Globus pallidus (tissue), 1 donor: ENCODE measurements at places on chromosomes 12 and 14.

- no peak for DNase-seq
Measured at GRCh38 chr14:36398463-36399291, 78.2 kb upstream of the MBIP start.

DNA sequence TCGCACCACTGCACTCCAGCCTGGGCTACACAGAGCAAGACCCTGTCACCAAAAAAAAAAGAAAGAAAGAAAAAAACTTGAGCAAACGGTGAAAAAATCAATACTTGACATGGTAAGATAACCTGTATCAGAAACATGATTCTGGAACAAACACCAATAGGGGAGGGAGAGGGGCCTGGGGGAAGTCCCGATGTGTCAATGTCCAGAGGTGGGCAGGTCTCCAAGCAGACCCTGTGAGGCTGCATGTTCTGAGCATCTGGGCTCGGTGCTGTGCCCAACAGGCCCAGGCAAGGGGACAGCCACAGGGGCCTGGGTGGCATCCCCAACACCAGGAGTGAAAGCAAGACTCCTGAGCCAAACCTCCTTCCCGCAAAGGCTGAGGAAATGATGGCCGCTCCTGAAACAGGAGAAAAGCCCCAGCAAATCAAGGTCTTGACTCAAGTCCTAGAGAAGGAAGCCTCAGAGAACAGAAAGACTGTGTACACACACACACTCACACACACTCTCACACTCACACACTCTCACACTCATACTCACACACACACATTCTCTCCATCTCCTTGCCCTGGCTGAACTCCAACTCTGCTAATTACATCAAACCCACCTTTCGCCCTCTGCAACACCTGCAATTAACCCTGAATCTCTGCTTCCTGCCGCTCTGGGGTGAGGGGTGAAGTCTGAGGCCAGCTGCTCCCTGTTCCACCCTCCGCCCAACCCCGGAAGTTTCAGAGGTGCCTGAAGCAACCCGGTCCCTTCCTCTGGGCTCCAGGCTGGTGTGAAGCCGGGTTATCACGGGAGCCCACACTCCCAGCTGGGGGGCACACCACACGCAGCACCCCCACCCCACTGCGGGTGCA, 20.4 kb downstream of the CCDC88C start:
- no peak for DNase-seq

DNA sequence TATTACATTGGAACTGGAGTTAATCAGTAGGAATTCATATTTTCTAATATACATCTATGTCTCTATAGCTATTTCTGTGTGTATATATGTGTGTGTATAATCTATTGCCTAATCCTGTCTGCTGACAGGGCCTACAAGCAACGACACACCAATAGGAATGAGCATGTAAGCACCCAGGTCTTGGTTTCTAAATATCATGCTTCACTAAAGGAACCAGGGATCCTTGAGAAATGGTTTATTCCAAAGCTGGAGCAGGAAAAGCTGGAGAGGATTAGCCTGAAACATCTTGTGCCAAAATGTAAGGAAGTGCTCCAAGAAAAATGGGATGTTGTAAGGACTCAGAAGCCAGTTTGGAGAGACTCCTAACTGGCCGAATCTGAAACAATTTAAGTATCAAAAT, 29.3 kb upstream of the LGALS3 start:
- no peak for DNase-seq

GRCh38 chr14:68939893-68940613, 39.0 kb downstream of the ACTN1 start:
- DNase-seq, result no peak

- no peak for DNase-seq
Measured at GRCh38 chr12:124480469-124481256, 86.7 kb downstream of the NCOR2 start.

GRCh38 chr14:51856792-51857296, 3.6 kb upstream of the GNG2 start:
- DNase-seq, result no peak

DNA sequence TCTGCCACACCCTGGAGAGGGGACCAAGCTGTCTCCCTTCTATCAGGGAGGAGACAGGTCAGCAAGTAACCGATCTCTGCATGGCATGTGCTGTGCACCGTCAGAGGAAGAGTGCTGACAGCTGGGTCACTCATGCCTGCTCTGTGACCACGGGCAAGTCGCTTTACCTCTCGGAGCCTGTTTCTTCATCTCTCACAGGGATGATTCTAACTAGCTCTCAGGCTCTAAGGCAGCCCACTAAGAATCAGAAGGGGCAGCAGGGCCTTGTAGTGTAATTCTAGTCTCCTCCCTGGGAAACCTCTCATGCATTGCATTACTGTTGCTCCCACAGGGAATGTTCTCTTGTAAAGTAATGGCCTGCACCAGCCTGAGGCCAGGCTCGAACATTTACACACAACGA, 11.9 kb downstream of the CD9 start:
- no peak for DNase-seq

GRCh38 chr14:104723651-104724406, at the start of gene ADSS1:
Gene ADSS1 (plus strand): TSS chr14:104724229. CDS start chr14:104724271, 42 bp downstream.
- DNase-seq, result peak; percentile 78

GRCh38 chr14:103301512-103302354, 32.3 kb upstream of the EIF5 start:
- no peak for DNase-seq

- DNase-seq, result no peak
Measured at GRCh38 chr12:30358671-30359070, 337.0 kb downstream of the IPO8 start.

- no peak for DNase-seq
Measured at GRCh38 chr14:69716478-69717187, 50.3 kb upstream of the SRSF5 start.

GRCh38 chr12:47488888-47489287, 216.9 kb downstream of the RPAP3 start:
- DNase-seq, result no peak

- DNase-seq, result no peak
Measured at GRCh38 chr12:43008953-43009845, 419.7 kb upstream of the PRICKLE1 start.
